Nucleus accumbens (tissue), 56 donors: ENCODE measurements at places on chromosomes 1 and 21.

DNA sequence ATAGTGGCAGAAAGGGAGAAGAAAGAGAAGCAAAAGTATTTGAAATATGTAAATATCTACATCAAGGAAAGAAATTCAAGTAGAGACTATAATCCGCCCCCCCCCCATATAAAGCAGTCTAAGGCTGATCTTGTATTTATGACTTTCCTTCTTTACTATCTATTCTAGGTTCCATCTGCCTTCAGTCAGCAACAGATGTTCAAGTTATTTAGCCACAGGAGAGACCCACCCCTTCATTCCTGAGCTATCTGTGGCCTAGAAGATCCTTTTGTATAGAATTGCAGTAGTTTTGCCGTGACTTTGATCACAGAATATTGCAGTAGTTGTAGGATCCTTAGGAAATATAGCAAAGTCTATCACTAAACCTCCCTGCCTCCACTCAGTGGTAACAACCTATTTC lies 10.7 kb upstream of the BSDC1 start:
- no peak for DNase-seq

GRCh38 chr1:215256936-215257679 lies 174.6 kb downstream of the KCNK2 start:
- no peak for DNase-seq

GRCh38 chr1:31651089-31651420 lies 6.4 kb upstream of the PEF1 start:
- DNase-seq: no peak

DNA sequence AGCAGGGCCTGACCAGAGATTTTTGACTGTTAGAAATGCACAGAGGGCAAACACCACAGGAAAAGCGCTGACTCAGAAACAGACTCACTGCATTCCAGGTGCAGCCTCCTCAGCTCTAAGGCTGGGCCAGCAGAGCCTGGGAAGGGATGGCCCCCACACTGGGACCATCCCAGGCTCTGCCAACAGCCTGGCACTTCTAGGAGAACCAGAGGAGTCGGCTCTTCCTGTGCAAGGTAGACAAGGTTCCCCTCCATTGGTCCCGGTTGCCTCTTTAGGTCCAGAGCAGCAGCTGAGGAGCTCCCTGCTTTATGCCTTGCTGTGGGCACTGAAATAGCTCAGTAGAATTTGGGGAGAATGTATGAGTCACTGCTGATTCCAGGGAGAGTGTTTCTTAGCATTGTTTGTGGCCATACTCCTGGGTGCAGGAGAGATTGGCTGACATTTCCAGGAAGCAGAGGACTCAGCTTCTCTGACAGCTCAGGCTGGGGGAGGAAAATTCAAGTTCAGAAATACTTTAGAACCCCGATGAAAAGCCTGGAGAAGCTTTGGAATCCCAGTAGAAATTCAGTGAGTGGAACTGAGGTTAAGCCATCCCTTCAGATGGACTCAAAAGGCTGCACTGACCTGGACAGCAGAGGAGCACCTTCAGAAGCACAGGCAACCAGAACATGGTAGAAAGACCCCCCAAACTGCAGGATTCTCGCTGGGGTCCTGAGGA lies 19.7 kb downstream of the PRAMEF1 start:
- DNase-seq: no peak

GRCh38 chr1:19955534-19956170 lies 23.8 kb downstream of the PLA2G2A start:
- no peak for DNase-seq

GRCh38 chr21:29321932-29322928 lies 23.5 kb downstream of the BACH1 start:
- DNase-seq: no peak

- no peak for DNase-seq
These were observed 34.7 kb downstream of the LRRC3 start for GRCh38 chr21:44489962-44490361.

DNA sequence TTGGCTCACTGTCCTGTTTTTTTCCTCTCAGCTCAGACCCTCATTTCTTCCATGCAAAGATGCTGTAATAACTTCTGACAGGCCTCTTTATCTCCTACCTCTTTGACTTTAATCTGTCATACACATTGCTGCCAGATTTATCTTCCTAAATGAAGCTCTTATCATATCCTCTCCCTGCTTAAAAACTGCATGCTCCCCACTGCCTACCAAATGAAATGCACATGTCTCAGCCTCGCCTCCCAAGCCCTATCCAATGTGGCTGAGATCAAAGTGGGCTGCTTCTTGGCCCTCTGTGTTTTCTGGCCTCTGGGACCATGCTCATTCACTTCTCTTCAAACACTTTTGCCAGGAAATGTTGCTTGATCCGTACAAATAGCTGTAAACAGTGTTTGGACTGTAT lies 38.3 kb downstream of the IRF2BP2 start:
- no peak for DNase-seq

DNA sequence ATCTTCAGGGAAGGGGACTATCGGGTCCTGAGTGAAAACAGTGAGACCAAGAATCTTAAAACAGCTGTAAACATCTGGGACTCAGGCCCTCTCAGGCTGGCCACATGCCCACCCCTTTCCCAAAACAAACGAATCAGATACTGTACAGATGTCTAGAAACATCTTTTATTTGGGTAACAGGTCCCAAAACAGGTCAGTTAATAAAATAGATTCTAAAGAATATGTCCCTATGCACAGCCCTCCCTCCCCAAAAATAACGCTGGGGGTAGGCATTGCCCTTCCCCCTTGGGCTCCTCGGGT lies 499 bp upstream of the CRTC2 start:
- DNase-seq: no peak

DNA sequence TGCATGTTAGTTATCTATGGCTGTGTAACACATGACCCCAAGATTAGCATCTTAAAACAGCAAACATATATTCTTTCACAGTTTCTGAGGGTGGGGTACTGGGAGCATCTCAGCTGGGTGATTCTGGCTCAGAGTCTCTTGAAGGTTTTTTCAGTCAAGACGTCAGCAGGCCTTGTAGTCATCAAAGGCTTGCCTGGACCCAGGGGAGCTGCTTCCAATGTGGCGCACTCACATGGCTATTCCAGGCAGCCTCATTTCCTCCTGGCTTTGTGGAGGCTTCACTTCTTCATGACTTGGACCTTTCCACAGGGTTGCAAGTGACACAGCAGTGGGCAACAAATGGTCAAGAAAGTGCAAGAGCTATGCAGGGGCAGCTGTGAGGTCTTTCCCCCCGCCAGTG lies 114.7 kb downstream of the ACTL8 start:
- DNase-seq: no peak

GRCh38 chr1:78691995-78692747 lies 42.5 kb downstream of the IFI44 start:
- DNase-seq: no peak

DNA sequence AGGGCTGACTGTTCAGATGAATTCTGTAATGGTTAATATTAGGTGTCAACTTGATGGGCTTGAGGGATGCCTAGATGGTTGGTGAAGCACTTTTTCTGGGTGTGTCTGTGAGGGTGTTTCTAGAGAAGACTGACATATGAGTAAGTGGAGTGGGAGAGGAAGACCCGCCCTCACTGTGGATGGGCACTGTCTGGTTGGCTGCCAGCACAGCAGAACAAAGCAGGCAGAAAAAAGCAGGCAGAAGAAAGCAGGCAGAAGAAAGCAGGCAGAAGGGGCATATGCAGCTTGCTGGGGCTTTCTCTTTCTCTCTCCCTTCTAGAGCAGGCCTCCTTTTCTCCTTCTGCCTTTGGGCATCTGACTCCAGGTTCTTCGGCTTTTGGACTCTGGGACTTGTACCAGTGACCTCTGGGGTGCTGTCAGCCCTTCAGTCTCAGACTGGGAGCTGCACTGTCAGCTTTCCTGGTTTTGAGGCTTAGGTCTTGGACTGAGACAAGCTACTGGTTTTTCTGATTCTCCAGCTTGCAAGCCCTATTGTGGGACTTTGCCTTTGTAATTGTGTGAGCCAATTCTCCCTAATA lies 42.9 kb upstream of the CD2 start:
- peak; percentile 9 for DNase-seq

GRCh38 chr1:65866439-65866838 lies 73.7 kb downstream of the PDE4B start:
- DNase-seq: no peak

DNA sequence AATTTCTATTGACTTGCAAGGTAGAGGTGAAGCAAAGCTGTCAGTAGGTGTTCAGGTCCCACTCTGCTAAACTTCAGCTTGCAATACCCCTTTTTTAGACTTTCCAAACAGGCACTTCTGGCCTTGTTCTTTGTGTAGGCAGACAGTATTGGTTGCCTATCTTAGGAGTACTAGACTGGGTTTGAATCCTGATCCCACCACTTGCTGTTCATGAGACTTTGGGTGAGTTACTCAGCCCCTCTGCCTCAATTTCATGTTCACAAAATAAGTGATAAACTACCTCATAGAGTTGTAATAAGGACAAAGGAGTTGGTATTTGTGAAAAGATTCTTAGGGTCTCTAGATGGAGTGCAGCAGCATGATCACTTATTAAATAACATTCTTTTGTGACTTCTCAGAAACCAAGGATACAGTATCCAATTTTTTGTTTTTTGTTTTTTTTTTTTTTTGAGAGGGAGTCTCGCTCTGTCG lies 5.2 kb downstream of the RCC1 start:
- no peak for DNase-seq

DNA sequence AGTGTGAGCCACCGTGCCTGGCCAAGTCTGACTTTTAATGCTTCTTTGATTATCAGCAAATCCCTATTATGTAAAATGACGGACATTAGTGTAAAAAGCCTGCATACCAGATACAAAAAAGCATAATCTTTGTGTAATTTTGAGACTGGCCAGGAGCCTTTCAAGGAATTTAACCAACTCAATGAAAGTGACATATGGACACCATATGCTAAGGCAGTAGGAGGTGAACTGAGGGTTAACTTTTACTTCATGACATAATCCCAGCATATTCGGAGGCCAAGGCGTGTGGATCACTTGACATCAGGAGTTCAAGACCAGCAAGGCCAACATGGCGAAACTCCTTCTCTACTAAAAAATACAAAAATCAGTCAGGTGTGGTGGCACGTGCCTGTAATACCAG lies 94.6 kb downstream of the EIF4G3 start:
- no peak for DNase-seq

DNA sequence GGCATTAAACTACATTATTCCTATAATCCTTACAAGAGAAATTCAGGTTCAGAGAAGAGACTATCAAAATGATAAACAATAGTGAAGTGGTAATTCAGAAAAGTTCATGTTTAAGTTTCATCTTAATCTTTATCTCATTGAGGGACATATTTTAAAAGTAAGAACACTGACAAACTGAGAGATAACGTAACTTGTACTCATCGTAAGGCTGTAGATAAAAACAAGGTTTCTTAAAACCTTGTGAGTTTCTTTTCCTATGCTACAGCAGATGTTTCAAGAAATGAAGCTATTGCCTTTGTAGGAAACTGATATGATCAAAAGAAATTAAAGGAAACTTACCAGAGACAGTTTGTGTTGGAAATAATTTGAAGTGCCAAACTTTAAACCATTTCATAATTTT lies 65.0 kb downstream of the RERE start:
- DNase-seq: no peak

DNA sequence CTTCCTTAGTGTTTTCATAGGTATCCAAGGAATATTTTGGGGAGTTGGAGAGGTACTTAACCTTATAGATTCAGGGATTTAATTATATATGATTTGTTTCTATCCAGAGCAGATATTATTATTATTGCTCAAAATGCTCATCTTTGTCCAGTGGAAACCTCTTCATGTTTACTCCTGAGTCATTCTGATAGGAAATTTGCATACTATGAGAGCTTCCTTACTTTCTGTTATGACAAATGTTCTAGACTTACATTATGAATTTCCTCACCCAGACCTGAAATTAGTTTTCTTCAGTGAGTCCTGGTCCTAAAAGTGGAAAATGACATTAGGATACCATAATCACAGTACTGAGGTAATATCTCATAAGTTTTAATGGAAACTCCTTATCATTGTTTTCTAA lies 57.5 kb upstream of the PLPPR5 start:
- DNase-seq: no peak

- no peak for DNase-seq
These were observed 500.5 kb downstream of the SETD4 start for GRCh38 chr21:35559829-35560225.

GRCh38 chr1:245310571-245311531 lies 156.1 kb downstream of the KIF26B start:
- no peak for DNase-seq

DNA sequence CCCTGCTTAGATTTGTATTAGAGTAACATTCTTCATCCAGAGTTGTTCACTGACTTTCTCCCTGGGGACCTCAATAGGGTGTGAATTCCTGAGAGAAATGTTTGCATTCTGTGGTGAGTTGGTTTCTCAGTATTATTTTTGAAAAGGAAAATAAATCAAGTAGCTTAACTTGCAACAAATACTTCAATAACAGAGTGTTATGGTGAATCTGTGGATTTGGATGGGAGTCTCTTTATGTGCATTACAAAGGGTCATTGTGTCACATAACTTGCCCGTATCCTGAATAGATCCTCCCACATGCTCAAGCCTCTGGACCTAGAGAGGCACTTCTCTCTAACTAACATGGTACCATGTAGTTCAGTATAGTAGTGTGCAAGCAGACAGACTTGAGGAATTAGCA lies 68.4 kb upstream of the IPO9 start:
- DNase-seq: no peak

DNA sequence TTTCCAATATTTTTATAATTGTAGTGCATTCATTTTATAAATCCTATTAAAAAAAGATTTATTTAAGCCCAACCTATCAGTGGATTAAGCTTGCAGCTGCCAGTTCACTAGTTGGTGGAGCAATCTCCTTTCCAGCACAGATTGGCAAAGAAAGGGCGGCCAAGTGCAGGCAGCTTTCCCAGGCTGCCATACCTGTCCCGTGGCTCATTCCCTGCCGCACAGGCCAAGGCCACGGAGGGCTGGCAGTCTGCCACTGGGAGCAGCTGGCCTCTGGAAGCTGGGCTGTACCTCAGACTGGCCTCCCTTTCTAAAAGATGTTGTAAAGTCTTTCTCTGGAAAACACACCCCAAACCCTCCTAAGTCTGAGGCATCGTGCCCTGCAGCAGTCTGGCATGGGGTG lies 74.2 kb downstream of the SIM2 start:
- peak; percentile 39 for DNase-seq

DNA sequence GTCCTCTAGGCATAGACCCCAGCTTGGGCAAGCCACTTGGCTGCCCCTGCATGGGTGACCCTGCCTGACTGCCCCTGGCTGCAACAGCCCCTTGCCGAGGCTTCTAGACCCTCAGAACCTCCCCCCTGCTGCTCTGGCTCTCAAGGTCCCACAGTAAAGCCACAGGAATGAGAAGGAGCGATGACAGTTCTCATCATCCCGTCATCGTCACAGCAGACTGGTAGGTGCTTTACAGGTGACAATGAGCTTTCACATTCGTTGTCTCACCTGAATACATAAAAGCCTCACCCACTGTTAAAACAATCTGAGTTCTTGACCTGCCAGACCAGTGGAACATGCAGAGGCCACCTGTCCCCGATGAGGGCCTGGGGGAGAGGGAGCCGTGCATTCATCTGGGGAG lies 36.0 kb upstream of the GPR157 start:
- no peak for DNase-seq
